ENCODE measurements at places on chromosomes 3 and 15.

- DNase-seq = no peak
These were observed 7.0 kb upstream of the TMEM62 start for GRCh38 chr15:43126356-43126755.

DNA sequence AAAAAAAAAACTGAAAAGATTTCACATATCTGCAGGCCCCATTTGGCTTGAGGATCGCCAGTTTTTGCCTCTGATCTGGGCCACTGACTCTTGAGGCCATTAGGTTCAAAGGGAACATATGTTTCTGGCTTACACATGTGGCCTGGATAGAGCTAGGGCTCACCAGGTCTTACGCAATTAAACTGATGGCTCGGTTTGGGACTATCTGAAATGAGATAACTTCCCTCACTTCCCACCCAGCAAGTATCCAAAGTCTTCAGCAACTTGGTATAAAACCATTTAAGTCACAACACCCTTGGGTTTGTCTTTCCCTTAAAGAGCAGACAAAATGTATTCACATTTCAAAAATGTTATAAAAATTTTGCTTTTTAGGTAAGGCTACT lies 36.3 kb downstream of the LRIG1 start:
- DNase-seq = no peak

- no peak for DNase-seq
These were observed 1006.8 kb upstream of the SEMA6D start for GRCh38 chr15:46710401-46710960.

DNA sequence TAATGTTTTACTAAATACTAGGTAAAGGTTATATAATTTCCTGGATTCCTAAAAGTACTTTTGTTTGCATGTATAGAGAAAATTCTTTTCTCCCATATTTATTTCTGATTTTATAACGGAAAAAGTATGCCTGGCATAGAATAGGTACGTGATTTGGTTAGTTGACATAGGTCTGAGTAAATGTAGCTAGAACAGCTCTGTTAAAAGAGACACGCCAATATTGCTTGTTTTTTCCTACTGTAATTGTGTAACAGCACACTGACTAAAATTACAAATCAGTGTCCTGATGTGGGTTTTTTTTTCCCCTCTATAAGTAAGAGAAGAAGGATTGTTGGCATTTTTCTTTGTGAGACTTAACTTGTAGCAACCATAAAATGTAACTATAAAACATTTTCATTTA lies 26.7 kb downstream of the KLHL24 start:
- DNase-seq = no peak

GRCh38 chr3:186367631-186368030 lies 5.6 kb upstream of the DGKG start:
- no peak for DNase-seq

DNA sequence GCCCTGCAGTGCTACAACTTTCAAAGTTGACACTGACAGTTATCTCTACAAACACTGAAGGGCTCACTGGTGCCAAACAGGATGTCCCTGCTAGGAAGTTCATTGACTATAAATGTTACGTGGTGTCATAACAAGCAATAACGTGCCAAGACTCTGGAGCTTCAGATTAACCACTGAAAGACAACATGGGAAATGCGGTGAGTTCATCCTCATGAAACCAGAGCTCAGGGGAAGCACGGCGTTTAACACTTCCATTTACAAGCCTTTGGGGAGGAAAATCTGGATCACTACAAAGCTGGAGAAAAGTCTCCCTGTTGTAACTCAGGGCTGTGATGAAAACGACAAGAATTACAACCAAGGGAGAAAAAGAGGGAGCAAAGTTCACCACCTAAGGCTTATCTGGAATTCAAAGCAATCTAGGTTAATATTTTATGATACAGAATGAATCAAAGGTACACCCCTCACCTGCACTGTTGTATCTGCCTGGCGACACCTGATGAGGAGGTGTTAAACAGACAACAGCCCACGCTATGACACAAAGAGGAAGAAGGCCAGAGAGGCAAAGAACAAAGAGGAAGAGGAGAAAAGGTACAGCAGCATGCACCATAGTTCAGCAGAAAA lies 27.0 kb downstream of the SHQ1 start:
- no peak for DNase-seq

DNA sequence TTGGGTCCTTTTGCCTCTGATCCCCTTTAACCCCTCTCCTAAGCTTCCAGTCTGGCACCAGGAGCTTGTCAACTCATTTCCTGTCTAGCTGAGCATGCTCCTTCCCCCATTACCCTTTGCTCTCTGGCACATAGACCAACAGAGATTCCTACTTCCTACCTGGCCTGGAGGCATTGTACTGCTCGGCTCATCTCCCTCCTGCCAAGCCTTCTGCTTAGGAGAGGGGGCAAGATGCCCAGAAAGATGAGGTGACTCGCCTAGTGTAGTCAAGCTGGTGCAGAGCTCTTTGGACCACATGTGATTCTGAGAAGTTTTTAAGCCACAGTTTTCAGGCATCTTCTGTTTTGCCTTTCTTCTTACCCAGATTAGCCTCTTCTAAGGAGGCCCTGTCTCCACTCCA lies 95.4 kb downstream of the ZNF621 start:
- no peak for DNase-seq

DNA sequence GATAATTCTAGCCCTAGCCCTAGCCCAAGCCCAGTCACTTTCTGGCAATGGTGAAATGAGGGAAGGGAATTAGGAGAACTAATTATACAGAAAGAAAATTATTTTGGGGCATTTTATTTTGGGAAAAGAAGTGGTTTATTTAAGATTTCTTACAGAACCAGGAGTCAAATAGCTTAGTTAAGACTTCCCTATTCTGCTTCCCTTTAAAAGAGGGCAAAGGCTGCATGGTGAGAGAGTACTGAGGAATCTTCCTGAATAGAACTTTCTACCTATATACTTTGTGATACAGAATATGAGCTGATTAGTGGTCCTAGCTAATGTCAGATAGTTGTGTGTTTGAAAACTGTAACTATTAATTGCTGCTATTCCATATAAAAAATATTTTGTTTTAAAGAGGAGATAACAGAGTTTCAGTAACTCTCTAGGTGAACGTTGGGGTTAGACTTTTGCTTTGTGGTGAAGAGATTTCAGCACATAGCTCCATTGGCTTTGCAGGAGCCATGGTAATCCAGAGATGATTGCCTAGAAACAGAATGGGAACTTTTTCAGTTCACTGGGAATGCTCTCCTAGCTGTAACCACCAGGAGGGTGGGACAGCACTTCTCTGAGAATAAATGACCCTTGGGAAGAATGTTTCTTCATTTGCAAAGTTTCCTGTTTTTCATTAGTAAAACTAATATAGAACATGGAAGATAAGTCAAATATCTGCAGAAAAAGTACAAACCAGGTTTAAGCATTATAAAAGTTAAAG lies 5.3 kb upstream of the GCSAM start:
- DNase-seq = no peak

- no peak for DNase-seq
These were observed 4.7 kb upstream of the CORO2B start for GRCh38 chr15:68574046-68574445.

DNA sequence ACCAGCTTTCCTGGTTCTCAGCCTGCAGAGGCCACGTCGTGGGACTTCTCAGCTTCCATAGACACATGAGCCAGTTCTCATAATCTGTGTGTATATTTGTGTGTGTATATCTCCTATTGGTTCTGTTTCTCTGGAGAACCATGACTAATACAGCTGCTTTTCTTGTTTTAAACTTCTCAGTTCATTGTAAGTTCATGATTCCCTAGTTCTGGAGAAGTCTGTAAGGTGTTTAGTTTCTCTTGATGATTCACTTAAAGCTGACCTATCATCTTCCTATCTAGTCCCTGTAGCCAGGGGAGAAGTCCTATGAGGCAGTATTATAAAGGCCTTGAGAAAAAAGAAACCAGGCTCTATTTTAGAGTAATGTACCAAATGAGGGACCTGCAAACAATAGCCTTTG lies 147.7 kb downstream of the RYR3 start:
- DNase-seq = no peak

GRCh38 chr3:129824926-129825541 lies 68.5 kb downstream of the TMCC1 start:
- peak; percentile 2 for DNase-seq

GRCh38 chr3:335240-335639 lies 138.7 kb downstream of the CHL1 start:
- DNase-seq = no peak

DNA sequence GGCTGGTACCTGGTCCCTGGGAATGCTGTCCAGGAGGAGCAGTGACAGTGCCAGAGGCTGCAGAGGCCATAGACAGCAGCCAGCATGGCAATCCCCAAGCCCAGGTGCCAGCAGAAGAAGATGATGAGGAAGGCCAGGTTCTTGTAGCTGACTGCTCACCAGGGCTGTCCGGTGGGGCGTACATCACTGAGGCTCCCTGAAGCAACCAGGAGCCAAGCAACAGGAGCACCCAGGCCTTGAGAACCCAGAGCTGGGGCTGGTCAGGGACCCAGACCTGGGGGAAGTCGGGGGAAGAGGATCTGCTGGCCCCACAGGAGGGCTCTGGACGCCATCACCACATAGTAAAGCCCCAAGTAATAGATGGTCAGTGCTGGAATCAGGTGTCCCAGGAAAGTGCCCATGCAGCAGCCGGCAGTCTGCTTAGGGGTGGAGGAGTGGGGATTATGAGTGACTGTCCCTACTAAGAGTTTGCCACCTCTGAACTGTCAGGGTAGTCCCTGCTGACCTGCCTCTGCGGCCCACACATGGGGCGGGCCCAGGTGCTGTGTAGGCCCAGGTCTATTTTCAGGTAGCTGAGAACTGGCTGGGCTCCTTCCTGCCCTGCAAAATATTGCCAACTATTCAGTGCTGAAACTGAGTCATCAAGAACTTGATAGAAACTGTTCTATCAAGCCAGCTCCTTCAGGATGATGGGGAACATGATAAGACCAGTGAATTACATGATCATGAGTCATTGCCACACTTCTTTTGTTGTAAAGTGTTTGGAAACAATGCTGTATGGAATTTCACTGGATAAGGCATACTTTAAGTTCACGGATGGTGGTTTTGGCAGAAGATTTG lies 68.7 kb downstream of the CHRD start:
- no peak for DNase-seq

DNA sequence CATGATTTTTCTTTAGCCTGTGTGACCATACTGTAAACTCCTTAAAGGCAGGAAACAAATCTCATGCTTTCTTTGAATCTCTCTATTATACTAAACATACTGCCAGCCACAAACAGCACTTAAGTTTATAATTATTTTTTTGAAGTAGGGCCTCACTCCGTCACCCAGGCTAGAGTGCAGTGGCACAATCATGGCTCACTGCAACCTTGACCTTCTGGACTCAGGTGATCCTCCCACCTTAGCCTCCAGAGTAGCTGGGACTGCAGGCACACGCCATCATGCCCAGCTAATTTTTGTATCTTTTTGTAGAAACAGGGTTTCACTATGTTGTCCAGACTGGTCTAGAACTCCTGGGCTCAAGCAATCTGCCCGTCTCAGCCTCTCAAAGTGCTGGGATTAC lies 14.5 kb upstream of the SLITRK3 start:
- no peak for DNase-seq

- DNase-seq = no peak
These were observed 1.3 kb upstream of the STAG1 start for GRCh38 chr3:136753326-136753939.

- DNase-seq = peak; percentile 18
These were observed 16.0 kb upstream of the CCNL1 start for GRCh38 chr3:157175691-157176507.

GRCh38 chr15:59543721-59544547 lies 67.6 kb upstream of the GCNT3 start:
- no peak for DNase-seq

DNA sequence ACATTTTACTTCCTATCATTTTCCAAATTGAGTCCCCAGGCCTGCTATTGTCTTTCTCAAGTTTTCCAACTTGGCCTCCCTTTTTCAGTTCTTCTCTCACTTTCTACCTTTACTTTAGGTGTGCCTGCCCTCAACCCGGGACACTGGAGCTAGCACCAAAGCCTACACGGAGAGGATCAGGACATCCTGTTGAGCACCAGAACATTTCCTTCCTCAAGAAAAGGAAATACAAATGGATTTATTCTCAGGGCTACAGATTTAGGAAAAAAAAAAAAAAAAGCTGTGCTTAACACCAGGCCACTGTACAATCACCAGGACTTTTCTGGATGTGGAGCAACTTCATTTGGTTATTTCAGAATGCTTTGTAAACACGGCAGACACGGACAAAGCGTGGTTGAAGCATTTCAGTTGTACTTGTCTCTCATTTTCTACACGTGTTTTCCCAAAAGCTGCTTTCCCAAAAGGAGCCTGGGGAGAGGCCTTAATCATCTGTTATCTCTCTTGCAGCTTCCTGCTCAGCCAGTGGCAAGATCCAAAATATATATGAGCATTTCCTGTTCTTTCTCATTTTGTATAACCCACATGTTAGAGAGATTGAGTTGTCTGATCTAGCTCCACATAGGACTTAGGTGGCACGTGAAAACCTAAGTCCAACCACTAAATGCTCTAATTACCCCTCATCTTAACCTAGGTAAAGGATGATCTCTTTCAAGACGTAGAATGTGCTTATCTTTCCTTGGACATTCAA lies 15.5 kb upstream of the ATP1B3 start:
- DNase-seq = no peak

GRCh38 chr3:28066020-28066419 lies 175.4 kb upstream of the CMC1 start:
- no peak for DNase-seq

DNA sequence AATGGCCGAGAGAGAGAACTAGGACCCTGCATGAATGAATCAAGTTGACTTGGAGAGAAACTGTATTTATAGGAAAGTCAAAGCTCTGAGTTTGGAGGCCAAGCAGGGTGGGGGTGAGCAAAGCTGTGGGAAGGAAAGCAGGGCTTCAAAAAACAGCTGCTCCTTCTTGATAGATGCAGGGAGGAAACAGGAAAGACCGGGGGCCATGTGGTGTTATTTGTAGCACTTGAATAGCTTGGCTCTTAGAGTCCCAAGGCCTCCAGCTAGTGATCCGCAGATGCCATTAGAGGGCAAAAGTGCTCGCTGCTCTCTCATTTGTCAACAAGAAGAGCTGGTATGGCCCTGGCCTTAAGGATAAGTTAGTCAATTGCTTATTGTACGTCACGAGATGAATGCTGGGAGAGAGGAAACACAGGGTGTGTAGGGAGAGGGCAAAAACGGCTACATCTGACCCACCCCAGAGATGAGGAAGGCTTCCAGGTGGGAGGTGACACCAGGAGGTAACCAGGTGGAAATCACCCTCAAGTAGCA lies at the start of gene ALG1L2:
TSS of gene ALG1L2 (plus strand) at position 481 of the 531 bp plus-strand sequence. CDS start 186 bp downstream, outside the sequence.
- DNase-seq = no peak

DNA sequence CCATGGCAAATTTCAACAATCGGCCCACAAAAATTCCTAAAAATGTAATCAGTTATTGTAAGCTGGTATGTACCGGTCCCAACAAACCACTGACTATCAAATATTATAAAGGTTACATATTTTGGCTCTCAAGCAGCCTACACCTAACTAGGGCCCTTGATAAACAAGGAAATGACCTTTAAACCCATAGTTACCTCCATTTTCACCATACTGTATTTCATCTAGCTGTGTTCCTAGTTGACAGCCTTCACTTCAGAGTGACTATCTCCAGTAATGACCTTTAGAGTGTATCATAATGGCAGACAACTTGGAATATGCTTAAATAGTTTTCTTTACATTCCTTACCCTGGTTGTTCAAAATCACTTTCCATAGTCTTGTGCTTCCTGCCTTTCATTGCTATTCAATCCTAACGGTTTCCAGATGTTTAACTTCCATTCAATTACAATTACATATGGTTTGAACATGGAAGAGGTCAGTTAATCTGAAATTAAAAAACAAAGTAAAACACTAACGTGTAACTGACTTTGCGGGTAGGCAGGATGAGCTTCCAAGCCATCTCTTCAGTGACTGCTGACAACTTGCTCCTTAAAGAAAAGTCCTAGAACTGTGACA lies 111.9 kb upstream of the TSC22D2 start:
- DNase-seq = no peak

GRCh38 chr3:194876403-194877095 lies 190.9 kb downstream of the FAM43A start:
- DNase-seq = no peak
